ENCODE measurements at places on chromosomes 3 and 15.
A peak's percentile ranks its signal among the peaks of the same experiment; 100 is the strongest.

- peak; percentile 38 for DNase-seq
Observed at GRCh38 chr15:100968050-100968966, 49.2 kb downstream of the LRRK1 start.

DNA sequence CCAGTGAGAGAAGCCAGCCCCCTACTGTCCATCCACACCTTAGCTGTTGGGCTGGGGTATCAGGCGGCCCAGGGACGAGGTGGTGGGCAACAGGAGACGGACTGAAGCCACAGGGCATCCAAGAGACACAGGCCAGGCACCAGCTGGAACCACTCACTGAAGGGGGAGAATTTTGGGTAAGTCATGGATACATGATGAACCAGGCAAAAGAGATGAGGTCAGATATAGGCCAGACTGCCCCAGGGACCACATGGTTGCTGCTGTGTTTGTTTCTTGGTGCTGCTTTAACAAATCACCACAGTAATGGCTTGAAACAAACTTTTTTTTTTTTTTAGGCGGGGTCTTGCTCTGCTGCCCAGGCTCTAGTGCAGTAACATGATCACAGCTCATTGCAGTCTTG lies 66.4 kb downstream of the SEMA5B start:
- no peak for DNase-seq

DNA sequence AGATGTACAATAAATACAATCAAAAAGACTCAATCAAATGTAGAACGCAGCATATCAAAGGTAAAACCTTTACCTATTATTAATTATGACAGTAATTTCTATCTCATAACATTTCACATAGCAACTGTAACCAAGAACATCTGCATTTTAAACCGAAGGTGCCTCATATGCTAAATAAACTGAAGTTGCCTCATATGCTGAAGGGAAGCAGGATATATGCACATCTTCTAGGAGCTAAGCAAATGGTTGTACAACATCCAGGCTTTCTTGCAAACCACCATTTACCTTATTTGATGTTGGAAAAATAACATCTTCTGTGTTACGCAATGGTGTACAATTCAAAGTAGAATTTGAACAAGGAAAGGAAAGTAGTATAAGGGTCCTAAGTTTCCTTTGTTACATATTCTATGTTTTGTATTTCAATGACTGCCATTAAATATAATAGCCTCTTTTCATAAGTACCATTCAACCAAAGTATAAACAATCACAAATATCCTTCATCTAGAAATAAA lies 145.9 kb downstream of the SATB1 start:
- no peak for DNase-seq

- DNase-seq = no peak
Observed at GRCh38 chr15:64067564-64068030, 21.3 kb upstream of the DAPK2 start.

- DNase-seq = no peak
Observed at GRCh38 chr3:157279237-157279636, 119.3 kb upstream of the CCNL1 start.

- no peak for DNase-seq
Observed at GRCh38 chr15:37372064-37372463, 271.7 kb upstream of the MEIS2 start.

DNA sequence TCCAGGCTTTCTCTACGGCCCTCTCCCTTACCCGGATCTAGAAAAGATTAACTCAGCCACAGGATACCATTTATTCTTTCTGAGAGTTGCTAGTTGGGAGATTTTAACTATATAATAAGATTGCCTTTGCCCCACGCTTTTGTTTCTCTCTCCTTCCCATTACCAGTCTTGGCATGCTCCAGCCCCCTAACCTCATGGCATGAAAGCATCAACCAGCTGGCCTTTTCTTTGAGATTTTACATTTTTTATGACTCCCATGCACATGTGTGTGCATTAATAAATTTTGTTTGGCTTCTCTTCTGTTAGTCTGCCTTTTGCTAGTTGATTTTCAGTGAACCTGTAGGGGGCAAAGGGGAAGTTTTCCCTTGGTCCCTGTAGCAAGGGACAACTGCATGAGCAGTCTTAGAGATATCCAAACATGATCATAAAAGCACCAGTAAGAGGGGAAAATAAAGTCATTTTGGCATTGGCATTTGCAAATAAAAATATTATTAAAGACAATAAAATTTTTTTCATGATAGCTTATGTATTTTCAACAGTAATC lies 73.6 kb downstream of the OXSM start:
- no peak for DNase-seq

DNA sequence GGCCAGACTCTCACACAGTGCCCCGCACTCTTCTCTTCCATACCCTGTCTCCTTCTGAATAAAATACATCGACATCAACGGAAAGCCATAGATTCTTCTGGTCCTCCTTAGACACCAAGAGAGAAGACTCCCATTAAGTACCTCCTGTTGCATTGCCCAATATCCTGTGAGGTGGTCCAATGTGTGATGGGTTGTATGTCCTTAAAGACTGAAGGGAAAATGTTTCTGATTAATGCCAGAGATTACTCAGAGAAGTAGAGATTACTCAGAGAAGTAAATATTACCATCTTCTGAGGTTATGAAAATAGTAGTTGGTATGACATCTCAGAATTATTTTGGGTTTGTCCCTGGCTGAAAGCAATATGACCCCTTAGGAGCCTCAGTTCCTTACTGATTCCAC lies 60.8 kb upstream of the GALNT15 start:
- peak; percentile 67 for DNase-seq

DNA sequence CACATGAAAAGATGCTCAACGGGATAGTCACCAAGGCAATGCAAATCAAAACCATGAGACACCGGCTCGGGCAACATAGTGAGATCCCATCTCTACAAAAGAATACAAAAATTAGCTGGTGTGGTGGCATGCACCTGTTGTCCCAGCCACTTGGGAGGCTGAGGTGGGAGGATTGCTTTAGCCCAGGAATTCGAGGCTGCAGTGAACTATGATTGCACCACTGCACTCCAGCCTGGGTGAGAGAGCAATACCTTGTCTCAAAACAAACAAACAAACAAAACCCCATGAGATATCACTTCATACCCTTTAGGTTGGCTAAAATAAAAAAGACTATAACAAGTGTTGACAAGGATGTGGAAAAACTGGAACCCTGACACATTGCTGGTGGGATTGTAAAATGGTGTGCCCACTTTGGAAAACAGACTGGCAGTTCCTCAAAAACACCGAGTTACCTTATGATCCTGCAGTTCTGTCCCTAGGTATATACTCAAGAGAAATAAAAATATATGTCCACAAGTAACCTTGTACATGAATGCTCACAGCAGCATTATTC lies 3.8 kb upstream of the PPARG start:
- DNase-seq = no peak

DNA sequence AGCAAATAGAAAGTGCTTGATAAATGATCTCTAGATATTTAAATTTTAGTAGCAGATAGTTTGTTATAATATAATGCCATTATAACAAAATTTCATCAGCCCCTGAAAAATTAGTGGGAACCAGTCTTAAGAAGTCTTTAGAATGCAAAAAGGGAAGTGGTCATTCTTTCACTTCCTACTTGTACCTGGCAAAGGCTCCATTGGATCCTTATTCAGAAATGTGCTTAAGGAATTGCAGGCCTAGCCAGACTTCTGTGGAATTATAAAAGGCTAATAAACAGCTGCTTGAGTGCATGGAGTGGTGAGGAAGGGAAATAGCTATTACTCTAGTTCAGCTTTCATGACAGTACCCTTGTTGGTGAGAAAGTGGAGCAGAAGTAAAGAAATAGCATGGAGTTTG lies 24.2 kb downstream of the PPM1L start:
- DNase-seq = no peak

DNA sequence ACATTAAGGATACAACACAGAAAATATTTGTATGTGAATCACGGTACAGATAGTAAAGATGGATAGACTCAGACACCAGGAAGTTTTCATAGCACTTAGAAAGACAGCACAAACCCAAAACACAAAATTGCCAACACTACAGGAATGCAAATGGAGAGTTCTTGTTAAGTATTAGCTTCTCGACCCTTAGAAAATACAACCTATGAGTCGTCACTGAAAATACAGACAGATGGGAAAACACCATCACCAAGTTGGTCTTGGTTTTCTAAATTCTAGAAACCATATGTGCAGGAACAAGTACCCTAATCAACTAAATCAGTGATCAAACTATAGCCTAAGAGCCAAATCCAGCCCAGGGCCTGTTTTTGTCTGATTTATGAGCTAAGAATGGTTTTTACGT lies 50.7 kb downstream of the PEAK1 start:
- no peak for DNase-seq

- no peak for DNase-seq
Observed at GRCh38 chr3:117928836-117929235, 1105.8 kb downstream of the IGSF11 start.

DNA sequence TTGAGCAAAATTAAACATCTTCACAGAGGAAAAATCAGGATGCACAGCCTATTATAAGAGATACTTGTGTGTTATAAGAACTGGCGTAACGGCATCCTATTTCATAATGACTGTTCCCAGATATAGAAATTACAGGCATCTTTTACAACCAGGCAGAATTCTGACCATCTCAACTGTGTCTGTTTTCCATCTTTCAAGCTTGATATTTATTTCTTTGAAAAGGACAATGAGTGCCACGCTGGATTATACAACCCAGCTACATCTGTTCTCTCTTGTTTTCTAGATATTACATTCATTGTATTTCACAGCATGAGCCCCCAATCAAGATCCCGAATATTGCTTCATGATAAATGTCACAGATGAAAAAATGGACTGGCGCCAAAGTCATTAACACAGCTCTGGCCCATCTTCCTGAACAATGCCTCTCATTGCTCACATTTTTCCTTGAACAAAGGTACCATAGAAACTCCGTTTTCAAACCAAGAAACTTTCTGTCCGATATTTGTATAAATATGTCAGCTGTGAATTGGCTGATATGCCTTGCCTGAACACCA lies 420.6 kb downstream of the TBL1XR1 start:
- DNase-seq = no peak

DNA sequence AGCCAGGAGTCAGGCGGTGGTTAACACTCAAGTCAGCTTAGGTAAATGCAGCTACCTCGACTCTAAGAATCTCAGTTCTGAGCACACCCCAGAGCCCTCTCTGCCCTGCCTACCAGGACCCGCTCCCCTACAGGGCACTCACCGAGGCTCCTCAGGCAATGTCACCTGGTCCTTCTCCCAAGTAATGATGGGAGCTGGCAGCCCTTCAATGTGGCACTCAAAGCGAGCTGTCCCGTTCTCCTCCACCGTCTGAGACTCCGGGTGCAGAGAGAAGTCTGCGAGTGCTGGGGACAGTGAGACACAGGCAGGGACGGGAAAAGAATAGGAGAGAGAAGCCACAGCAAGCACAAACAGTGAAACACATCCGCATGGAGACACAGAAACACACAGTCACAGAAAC lies 12.7 kb downstream of the IGDCC4 start:
- no peak for DNase-seq

- no peak for DNase-seq
Observed at GRCh38 chr15:30992249-30992864, 929 bp upstream of the MTMR10 start.

- DNase-seq = peak; percentile 40
Observed at GRCh38 chr3:58307639-58308215, 1.4 kb downstream of the HTD2 start.

- peak; percentile 57 for DNase-seq
Observed at GRCh38 chr15:29670998-29671981, 151.0 kb downstream of the TJP1 start.

DNA sequence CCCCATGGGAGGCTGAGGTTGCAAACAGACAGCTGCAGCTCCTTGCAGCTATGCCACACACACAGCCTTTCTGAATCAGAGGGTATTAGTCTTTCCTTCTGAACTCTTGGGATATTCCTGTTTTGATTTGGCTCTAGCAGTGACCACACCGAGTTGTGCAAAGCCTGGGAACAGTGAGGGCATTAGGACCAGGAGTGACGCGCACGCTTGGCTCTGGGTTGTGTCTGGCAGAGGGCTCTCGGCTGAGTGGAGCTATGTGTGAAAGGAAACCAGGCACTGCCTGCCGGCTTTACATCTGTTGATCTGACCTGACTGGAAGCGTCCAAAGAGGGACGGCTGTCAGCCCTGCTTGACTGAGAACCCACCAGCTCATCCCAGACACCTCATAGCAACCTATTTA lies at the start of gene GALNT15:
Gene GALNT15 (plus strand): TSS at position 292 of the 400 bp plus-strand sequence. CDS start 472 bp downstream, outside the sequence.
- DNase-seq = peak; percentile 91

GRCh38 chr3:140167600-140168281 lies 232.8 kb downstream of the CLSTN2 start:
- peak; percentile 10 for DNase-seq

DNA sequence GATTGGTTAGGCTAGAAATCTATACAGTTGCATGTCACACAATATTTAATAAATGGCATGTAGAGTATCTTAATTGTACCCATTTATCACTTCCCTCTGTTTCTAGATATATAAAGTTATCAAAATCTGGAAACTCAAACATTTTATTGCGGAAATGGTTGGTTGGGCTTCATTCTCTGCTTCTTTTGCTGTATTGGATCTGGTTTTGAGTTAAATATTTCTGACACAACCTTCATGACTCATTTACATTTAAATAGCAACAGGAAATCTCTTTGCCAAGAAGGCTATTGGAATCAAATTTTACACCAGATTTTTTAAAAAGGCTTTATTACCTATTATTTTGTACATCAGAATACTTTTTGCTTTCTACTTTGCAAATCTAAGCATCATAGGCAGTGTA lies 153.8 kb downstream of the EBLN2 start:
- peak; percentile 42 for DNase-seq

DNA sequence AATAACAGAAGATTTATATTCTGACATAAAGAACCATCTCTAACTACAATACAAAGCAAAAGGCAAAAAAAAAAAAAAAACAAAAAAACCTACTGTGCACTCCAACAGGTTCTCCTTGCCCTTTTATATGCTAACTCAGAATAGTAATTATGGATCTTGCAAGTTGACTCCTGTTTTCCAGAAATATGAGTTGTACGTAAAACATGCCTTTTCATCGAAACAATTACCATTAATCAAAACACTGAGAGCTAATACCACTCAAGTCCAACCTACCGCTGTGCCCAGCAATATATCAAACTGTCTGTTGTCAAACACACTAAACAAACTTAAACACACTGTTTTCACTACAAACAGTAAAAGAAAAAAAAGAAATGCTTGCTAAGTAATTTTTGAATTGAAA lies 389.8 kb downstream of the TBC1D5 start:
- no peak for DNase-seq

GRCh38 chr3:79111375-79112052 lies 656.3 kb downstream of the ROBO1 start:
- peak; percentile 41 for DNase-seq

- no peak for DNase-seq
Observed at GRCh38 chr3:158733656-158734055, 1.4 kb upstream of the RARRES1 start.

GRCh38 chr3:48299746-48300712 lies 33.4 kb downstream of the SPINK8 start:
- no peak for DNase-seq

DNA sequence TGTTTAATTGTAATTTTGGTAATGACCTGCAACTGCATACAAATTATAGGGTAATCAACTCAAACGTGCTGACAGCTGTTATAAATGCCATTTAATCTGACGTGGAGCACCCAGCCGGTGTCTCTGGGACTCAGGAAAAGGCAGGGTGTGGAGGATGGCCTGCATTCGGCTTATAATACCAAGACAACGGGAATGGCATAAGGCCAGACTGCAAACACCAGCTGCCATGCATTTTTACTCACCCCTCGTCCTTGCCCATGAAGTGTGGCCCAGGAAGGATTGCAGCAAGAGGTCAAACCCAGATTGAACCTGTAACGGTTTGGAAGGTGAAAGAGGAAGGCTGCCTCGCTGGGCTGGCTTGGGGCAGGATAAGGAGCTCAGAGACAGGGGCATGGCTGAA lies 96.4 kb downstream of the WNT7A start:
- no peak for DNase-seq

- peak; percentile 44 for DNase-seq
Observed at GRCh38 chr15:29925227-29926082, 103.2 kb upstream of the TJP1 start.
